CD4-positive, alpha-beta T cell treated with Interleukin-2 at 100 ng/mL for 4 hours (primary cell): ENCODE measurements at places on chromosomes 11 and 22.

GRCh38 chr11:111966678-111967077, 29.5 kb downstream of the DIXDC1 start:
- no peak for DNase-seq

DNA sequence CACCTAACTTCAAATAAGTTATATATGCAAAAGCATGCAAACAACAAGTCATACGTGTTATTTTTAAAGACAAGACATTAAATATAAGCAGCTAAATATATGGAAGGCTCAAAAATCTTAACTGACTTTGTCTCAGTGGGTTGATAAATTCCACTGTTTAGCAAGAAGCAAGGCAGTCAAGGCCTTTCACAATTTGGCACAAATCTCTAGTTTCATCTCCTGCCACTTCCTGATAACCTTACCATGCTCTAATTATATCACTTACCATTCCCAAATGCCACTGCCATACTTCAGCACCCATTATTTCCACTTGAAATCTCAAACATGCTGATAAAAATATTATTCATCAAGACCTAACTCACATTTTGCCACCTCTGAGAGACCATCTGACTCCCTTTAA, 24.8 kb downstream of the DCUN1D5 start:
- DNase-seq: no peak

- DNase-seq: no peak
Observed at GRCh38 chr22:37519268-37520195, at the start of gene CARD10. CARD10 (minus strand) TSS chr22:37519415; CDS start chr22:37519200, 215 bp downstream.

GRCh38 chr22:24810043-24810749, 4.2 kb downstream of the SGSM1 start:
- DNase-seq: no peak

GRCh38 chr11:17489751-17490150, 13.1 kb upstream of the ABCC8 start:
- DNase-seq: no peak

DNA sequence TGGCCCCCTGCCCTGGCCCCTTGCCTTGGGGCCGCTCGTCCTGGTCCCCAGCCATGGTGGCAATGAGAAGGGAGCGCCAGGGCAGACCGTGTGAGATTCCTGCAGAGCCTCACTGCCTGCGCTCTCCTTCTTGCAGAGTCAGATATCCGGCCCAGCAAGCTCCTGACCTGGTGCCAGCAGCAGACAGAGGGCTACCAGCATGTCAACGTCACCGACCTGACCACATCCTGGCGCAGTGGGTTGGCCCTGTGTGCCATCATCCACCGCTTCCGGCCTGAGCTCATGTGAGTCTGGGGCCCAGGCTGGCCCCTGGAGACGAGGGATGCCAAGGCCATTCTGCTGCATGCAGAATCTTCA, 114.1 kb downstream of the MICAL2 start:
- DNase-seq: peak; percentile 84

DNA sequence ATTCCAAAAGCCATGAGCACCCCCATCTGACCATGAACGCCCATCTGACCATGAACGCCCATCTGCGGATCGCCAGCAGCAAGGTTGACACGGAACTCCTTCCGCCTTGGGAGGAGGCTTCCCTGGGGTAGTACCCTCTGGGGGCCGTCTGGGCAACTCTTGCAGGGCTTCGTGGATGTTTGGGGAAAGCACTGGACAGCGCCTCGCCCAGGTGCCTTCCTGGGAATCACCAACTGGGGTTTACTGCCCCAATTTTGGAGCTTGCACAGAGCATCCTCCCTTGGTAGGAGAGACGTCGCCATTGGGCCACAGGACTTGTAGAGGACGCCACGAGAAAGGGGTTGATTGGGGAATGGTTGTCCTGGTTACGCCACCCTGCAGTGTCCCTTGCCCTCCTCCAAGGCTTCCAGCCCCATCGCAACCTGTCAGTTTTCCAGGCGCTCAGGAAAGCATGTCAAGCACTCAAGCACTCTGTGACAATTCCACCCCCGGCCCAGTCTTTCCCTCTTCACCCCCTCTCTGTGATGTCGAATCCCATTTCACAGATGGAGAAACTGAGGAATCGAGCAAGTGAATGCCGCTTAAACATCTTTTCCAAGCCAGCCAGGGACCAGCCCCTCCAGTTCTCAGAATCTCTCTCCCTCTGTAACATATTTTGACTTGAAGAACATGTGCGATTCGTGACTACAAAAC, 914 bp upstream of the PRDM11 start:
- no peak for DNase-seq

DNA sequence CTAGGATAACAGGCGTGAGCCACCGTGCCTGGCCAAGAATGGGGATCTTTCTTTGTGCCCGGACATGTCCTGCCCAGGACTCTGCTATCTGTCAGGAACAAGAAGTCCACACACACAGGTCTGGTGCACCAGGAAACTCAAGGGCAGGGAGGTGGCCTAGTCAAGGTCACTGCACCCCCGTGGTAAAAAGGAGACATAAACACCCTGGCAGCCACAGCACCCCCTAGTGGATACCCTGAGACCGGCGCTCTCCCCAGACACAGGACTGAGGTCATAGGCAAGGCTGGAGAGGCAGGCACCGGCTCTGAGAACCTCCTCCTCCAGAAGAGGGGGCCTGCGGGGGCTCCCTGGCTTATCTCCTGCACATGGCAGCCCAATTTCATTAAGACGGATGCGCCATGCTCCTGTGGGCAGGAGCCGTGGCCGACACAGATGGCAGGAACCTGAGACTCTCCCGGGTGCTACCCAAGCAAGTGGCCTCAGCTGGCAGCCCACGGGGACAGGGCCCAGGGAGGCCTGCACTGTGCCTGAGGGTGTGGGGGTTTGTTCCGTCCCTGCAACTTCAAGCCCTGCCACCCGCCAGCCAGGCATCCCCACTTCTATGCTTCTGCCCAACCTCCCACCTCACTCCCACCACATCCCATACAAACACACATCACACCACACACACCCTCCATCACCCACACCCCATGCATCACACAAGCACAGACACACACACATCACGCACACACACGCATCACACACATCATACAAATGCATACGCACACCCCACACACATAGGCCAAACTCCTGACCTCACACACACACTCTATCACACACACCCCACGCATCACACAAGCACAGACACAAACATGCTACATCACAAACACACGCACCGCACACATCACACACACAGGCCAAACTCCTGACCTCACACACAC, 19.6 kb downstream of the MACROD1 start:
- peak; percentile 64 for DNase-seq
